ENCODE measurements at places on chromosomes 7 and 10. TPM values are rescaled to one million over a fixed set of nuclear protein-coding genes. Genes with fewer than 3 reads are reported as not detected.

GRCh38 chr10:84026821-84027257, 112.5 kb upstream of the GHITM start:
- DNase-seq, result no peak

DNA sequence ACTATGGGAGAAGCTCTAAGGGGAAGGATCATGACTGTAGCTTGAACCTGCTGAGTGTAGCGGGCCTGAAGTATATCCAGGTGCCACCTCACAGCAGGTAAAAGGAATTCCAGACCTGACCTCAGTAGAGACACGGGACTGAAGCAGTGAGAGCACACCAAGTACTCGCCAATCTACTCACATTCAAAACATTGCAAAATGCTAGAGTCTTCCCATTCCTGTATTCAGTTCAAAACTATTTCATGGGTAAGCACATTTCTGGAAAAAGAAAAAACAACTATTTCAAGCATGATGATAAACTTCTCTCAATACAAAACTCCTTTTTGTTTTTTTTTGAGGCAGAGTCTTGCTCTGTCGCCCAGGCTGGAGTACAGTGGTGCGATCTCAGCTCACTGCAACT, 121.9 kb upstream of the AUTS2 start:
- DNase-seq, result no peak

Gene BRI3
- 92.5 TPM for polyA plus RNA-seq

- no peak for DNase-seq
These were observed 2.5 kb downstream of the SLK start for GRCh38 chr10:103969436-103969835.

DNA sequence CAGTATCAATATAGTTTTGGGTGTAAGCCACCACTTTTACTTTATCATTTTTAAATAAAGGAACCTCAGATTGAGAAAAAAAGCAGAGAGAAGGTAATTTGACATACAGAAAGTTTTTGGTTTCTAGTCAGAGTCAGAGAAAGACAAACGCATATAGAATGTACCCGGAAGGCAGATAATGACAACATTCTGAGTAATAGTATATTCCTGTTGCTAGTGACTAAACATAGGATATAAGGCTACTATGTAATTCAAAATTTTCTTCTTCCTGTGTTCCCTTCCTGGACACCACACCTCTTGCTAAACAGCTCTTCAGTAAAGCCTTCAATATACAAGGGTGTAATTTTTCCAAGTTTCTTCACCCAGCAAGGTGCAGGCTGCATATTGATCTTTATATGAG, 597.6 kb downstream of the PCDH15 start:
- DNase-seq, result no peak

Gene SPAM1
- polyA plus RNA-seq, result not detected

DNA sequence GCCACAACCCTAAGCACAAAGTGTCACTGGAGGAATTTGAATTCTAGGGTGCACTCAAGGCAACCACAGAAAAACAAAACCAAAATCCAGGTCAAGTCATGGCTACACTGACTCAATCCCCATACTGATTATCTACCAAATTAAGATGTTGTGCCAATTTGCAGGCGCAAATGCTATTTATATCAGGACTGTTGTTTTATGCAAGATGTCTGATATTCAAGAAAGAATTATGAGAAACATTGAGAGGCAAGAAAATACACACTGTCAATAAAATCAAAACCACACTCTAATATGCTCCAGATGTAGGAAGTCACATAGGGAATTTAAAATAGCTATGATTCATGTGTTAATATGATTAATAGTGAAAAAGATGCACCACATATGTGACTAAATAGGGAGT, 141.3 kb upstream of the MINDY3 start:
- DNase-seq, result no peak

Gene MRLN
- polyA plus RNA-seq, result 0.58 TPM

- DNase-seq, result no peak
These were observed 285.4 kb downstream of the BAMBI start for GRCh38 chr10:28962768-28963167.

Gene EPO
- polyA plus RNA-seq, result not detected

GRCh38 chr7:157926107-157926506, 589.3 kb downstream of the DNAJB6 start:
- no peak for DNase-seq

Gene AMPH
- polyA plus RNA-seq, result 16.5 TPM

Gene GJD4
- polyA plus RNA-seq, result not detected

GRCh38 chr10:101287997-101288635, 58.9 kb upstream of the LBX1 start:
- no peak for DNase-seq

- no peak for DNase-seq
These were observed 36.6 kb downstream of the CNNM1 start for GRCh38 chr10:99365736-99366135.

DNA sequence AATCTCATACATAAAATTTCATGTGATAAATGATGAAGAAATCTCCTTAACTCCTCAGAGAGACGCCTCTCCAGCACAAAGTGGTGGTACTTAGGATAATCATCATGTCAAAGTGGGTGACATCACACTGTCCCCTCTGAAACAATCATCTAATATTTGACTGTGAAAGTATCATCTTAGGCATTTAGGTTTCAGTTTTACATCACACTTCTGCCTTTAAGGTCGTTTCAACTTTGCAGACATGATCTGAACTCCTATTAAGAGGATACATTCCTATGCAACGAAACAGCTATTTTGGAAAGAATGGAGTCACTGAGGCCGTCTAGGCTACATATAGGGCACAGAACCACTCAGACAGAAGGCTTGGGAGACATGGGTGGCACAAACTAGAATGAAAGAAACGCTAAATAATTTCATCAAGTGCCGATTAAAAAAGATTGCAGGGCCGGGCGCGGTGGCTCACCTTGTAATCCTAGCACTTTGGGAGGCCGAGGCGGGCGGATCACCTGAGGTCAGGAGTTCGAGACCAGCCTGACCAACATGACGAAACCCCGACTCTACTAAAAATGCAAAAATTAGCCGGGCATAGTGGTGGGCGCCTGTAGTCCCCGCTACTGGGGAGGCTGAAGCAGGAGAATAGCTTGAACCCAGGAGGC, 2.0 kb downstream of the VOPP1 start:
- no peak for DNase-seq

Gene NANOS1
- polyA plus RNA-seq, result 3.5 TPM

Gene FXYD4
- polyA plus RNA-seq, result not detected

- no peak for DNase-seq
These were observed 14.3 kb downstream of the PRTFDC1 start for GRCh38 chr10:24938076-24938475.

Gene RPEL1
- not detected for polyA plus RNA-seq

DNA sequence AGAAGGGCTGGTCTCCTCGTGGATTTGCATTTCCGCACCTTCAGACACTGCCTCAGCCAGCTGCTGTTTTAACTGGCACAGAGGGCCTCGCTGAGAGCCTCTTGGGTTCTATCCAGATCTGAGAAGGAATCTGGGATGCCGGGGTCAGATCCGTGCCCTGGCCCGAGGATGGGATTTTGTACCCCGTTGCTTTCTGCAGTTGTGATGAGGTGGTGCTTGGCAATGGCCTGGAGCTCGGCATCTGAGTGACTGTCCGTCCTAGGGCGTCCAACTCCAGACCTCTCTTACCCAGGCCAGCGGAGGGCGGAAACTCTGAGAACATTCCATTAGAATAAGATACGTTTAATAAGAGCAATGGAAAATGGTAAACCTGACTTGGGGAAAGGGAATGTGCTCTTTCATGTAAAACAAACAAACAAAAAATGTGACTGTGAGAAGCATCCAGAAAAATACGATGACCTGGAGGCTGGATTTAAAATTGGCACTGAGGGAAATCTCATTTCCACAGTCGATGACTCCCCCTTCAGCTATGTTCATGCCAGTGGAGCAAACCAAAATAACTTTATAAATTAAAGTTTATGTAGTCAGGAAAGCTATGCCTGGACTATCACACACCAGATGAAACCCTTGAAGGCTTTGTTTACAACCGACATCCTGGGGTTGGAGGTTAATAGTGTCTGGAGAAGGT, 39.6 kb downstream of the GRK5 start:
- DNase-seq, result no peak

DNA sequence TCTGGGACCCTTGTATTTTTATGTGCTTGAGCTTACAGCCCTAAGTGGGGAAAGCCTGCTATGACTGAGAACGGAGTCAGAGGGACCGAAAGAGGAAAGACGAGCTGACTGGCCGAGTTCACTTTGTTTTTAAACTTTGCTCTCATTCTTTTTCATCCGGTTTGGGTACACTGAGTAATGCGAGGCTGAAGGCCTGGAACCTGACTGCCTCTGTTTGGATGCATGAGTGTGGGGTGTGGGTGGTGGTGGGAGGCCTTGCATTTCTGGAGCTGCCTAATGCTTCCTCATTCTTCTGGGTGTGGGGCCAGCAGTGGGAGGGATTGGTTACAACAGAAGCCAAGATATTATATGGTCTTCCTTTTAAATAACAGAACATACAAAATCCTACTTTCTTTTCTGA, 155.5 kb downstream of the BUB3 start:
- no peak for DNase-seq

Gene DYNC1I1
- polyA plus RNA-seq, result 0.53 TPM

Gene FRAT1
- polyA plus RNA-seq, result 3.5 TPM

- DNase-seq, result no peak
These were observed 47.1 kb upstream of the WASL start for GRCh38 chr7:123795917-123796316.

DNA sequence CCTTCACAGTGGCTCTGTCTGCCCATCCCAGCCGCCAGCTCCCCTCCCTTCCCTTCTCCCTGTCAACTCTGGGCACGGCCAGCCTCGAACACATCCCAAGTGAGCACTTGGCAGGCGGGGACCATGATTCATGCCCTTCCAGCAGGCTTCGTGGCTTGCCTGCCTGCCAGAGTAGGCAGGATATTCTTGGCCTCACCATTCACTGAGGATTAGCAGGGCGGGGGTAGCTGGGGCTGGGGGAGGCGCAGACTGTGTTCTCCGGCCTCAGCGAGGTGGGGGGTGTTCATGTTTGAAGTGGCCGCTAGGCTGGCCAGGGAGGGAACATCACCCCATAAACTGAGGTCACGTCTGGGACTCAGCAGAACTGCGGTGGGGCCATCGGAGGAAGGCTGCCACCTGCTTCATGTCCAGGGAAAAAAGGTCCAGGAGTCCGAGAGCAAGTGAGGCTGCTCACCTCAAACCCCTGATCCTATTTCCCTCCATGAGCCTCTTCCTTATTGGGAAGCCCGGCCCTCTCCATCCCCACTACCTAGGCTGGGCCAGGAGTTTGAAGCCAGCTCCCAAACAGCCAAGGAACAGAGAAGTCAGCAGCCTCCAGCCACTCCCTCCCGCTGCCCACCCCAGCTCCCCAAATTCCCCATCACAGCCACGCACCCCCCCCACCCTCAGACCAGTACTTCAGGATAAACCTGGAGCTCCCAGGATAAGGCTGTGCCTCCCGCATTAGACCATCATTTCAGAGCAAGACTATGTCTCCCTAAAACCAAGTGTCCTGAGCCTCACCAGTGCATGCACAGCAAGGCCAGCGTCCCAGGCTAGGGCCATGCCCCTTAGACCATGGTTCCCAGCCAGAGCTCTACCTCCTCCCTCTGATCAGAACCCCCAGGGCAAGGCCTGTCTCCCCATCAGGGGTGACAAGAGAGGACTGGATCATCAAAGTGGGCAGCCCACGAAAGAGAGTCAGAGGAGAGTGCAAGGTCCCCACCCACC, 42.8 kb upstream of the RABGEF1 start:
- no peak for DNase-seq

Gene ZNF488
- polyA plus RNA-seq, result 5.5 TPM

- no peak for DNase-seq
These were observed 2.8 kb downstream of the BMPR1A start for GRCh38 chr10:86759073-86759672.

- no peak for DNase-seq
These were observed at the start of gene TLX1 for GRCh38 chr10:101130984-101131961. Gene TLX1, plus strand, starts transcription at chr10:101131300. Its CDS starts 242 bp downstream, at chr10:101131542.

Gene PTPRN2
- 7.3 TPM for polyA plus RNA-seq

DNA sequence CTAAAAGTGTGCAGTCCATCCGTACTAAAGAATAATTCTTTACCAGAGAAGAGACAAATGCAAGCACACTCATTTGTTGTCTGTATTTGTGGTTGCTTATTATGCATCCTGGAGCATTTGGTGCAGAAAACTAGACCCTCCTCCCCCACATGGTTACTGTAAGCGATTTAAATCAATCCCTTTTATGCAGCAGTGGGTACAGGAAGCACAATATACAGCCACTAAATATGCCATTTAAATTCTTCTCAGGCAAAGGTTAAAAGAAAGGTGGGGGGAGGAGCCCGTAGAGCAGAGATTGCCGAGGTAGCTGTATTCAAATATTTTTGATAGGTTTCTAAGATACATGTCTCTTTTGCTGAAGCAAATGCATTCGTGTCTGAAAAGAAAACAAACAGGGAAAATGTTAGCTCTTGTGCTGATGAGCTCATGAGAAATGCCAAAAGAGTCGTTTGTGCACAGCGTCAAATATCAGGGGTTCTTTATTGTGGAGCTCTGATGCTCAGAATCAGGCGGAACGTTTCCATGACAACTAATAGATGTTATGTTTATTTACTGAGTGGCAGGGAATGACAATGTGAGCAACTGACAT, 131.3 kb upstream of the NPVF start:
- no peak for DNase-seq

Gene MBL2
- 0.23 TPM for polyA plus RNA-seq

Gene CHRM2
- 3.2 TPM for polyA plus RNA-seq

- no peak for DNase-seq
These were observed 8.4 kb upstream of the GBX1 start for GRCh38 chr7:151175793-151176311.

Gene PRKAR2B
- polyA plus RNA-seq, result 41.8 TPM

Gene CRHR2
- polyA plus RNA-seq, result 0.13 TPM

DNA sequence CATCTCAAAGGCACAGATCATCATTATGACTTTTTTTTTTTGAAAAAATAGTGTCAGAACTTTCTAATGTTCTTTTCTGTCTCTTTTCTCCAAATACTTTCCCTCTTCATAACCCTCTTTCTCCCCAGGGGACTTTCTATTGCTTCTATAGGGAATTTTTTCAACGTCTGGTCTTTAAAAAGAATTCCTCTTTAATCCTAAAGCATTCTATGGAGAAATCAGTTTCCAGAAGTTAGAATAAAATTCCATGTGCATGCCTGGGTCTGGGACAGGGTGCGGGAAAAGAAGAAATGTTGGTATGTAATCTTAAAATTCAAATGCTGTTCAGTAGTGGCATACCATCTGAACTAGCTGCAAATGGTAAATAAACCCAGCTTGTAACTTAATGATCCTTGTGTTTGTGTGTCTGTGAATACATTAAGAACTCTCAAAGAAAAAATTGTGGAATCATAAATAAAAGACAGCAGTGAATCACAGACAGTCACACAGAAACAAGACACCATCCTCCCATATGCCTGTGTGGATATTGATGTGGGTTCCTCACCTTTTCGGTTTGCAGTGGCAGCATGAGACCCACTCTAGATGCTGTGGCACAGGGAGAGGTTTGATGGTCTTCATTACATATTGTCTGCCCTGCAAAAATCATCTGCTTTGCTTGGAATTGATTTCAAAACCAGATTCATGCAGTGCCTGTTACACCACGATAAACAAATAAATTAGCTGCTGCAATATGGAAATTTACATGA, 374.7 kb upstream of the NRP1 start:
- no peak for DNase-seq

All from left renal pelvis (tissue), 4 donors.